H4 (cell line): ENCODE measurements at places on chromosomes 6 and 20. TPM values are rescaled to one million over a fixed set of nuclear protein-coding genes. Genes with fewer than 3 reads are reported as not detected.

The KIAA0408 gene
- total RNA-seq, result 0.94 and 1.4 TPM in 2 replicates

The STX11 gene
- total RNA-seq, result not detected in 2 replicates

The FAM162B gene
- total RNA-seq, result not detected in 2 replicates

The PLG gene
- not detected in 2 replicates for total RNA-seq

The DOP1A gene
- total RNA-seq, result 5.3 and 14.5 TPM in 2 replicates

The B3GALT4 gene
- not detected in 2 replicates for total RNA-seq

The HCRTR2 gene
- total RNA-seq, result not detected in 2 replicates

The GHRH gene
- not detected in 2 replicates for total RNA-seq

The ARFGEF3 gene
- total RNA-seq, result 0.10 and 0.23 TPM in 2 replicates

The SPTLC3 gene
- total RNA-seq, result 4.0 and 5.5 TPM in 2 replicates

The GLP1R gene
- not detected in 2 replicates for total RNA-seq

GRCh38 chr20:48841875-48842529 is 14.2 kb upstream of the PREX1 start:
- peak; percentile 60 for DNase-seq

- no peak for DNase-seq
Observed at GRCh38 chr20:63316502-63316921, 23.5 kb downstream of the COL20A1 start.

GRCh38 chr20:24763386-24764026 is 185.6 kb upstream of the CST7 start:
- DNase-seq, result no peak

DNA sequence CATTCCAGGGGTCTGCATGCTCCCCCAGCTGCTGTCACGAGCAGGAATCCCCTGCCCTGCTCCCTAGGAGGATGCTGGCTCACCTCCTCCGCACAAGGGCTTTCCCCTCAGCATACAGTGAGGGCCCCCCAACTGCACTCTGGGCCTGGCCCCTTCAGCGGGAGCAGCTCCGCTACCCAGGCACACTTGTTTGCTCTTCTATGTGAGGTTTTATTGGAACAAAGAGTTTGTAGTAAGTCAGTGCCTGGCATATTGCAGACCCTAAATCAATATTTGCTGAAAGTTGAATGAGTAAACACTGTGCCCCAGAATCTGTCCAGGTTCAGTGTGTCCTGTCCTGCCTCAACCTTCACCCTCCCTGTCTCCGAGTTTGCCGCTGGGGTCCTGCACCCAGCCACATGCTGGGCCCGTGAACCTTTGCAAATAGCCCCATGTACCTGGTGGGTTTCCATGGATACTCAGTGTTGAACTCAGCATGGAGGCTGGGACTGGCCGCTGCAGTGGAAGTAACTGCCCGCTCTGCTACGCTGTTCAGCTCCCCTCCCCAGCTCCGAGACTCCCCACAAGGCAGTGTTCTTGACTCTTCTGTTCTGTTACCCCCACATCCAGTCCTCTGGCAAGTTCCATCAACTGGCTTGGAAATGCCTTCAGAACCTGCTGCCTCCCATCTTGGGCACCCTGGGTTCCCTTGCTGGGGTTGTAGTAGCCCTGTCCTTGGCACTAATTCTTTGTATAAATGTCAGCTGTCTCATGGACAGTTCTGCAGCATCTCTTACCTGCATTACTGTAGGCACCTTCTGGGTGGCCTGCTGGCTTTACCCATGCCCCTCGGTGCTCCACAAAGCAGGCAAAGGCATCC is 15.7 kb downstream of the SLC22A1 start:
- no peak for DNase-seq

GRCh38 chr6:64712606-64713005 is 994.4 kb downstream of the EYS start:
- no peak for DNase-seq

GRCh38 chr6:11275598-11275997 is 43.1 kb upstream of the NEDD9 start:
- DNase-seq, result no peak

GRCh38 chr6:98839781-98840361 is 5.5 kb downstream of the POU3F2 start:
- peak; percentile 11 for DNase-seq

DNA sequence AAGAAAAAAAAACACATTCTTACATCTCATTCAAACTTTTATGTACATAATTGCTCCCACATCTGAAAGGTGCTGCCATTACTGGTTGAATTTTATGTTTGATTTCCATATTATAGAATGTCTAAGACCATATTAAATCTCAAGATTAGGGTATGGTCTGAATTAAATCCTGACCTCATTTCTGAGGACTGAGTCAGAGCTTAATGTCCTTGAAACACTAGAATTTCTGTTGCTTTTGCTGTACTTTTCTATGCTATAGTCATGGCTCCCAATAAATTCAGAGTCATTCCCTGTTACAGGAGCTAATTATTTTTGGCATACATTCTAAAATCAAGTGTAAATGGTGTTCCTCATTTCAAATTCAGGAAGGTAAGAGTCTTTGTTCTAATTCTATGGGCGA is 285.3 kb upstream of the MANEA start:
- no peak for DNase-seq

GRCh38 chr20:18750735-18751134 is 62.8 kb upstream of the SCP2D1 start:
- no peak for DNase-seq

DNA sequence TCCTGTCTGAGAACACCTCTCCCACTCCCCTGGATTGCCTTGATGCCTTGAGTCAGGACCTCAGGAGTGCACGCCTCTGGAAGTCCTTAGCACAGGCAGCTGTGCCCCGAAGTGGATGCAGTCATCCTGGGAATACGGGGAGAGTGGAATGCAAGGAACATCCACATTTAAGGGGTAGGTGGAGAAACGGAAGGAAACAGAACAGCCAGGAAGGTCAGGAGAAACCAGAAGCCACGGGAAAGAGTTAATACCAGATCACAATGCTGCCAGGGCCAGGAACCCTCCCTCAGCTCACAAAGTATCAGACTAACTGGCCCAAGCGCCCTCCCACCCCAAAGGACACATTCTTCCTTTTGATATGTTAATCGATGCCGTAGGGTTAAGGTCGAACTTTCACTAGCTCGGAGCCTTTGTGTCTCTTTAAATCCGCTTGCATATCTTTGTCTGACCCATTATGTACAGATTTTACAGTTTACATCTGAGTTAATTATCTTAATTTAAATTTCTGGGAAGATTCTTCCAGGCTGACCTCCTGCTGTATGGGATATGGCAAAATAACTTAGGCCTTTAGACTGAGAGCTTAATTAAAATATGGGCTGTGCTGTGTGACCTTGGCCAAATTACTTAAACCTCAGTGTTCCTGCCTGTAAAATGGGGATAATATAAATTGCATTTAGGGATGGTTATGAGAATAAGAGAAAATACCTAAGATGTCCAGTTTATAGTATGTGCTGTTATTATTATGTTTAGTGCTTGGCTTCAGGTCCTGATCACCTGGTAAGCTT is 24.0 kb upstream of the CCND3 start:
- no peak for DNase-seq

DNA sequence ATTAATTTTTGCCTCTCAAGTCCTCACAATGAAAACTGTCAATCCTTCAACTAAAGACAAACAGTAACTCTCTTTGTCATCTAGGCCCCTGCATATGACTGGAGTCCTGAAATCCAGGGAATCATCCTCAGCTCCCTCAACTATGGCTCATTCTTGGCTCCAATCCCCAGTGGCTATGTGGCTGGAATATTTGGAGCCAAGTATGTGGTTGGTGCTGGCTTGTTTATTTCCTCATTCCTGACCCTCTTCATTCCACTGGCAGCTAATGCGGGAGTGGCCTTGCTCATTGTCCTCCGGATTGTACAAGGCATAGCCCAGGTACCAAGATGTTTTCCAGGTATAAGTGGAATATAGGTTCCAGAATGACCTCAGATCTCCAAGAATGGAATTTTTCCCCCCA is 15.4 kb downstream of the SLC17A4 start:
- DNase-seq, result peak; percentile 29

GRCh38 chr6:128598571-128598970 is 78.2 kb upstream of the PTPRK start:
- no peak for DNase-seq

DNA sequence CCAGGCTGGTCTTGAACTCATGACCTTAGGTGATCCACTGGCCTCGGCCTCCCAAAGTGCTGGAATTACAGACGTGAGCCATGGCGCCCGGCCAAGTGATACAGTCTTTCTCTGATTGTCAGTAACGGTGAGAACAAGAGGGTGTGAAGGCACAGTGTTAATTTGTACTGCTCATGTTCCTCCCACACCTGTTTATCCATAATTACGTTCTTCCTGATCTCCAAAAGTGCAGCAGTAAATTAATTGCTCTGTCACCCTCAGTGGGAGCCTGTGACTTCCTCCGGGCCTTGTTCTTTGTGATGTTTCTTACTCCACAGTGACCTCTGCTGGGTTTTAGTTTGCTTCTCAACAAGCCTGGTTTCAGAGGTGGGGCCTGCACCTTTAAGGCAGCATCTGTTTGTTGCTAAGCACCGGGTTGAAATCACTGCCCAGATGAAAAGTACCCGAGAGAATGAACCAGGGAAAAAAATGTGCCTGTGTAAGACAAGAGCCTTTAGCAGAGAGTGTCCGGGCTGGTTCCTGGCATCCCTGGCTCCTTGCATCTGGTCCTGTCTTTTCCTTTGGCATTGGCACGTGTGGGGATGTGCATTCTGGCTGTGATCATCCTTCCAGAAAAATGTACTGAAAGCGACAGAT is 89.1 kb upstream of the CLDN20 start:
- DNase-seq, result peak; percentile 67

DNA sequence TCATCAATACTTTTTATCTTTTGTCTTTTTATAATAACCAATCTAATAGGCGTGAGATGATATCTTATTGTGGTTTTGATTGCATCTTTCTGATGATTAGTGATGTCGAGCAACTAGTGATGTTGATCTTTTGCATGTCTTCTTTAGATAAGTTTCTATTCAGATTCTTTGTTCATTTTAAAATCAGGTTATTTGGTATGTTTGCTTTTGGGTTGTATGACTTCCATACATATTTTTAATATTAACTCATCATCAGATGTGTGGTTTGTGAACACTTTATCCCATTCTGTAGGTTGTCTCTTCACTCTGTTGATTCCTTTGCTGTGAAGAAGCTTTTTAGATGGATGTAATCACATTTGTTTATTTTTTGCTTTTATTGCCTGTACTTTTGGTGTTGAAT is 295.8 kb downstream of the BCKDHB start:
- DNase-seq, result no peak

GRCh38 chr6:27568226-27568897 is 95.5 kb upstream of the ZNF184 start:
- no peak for DNase-seq

DNA sequence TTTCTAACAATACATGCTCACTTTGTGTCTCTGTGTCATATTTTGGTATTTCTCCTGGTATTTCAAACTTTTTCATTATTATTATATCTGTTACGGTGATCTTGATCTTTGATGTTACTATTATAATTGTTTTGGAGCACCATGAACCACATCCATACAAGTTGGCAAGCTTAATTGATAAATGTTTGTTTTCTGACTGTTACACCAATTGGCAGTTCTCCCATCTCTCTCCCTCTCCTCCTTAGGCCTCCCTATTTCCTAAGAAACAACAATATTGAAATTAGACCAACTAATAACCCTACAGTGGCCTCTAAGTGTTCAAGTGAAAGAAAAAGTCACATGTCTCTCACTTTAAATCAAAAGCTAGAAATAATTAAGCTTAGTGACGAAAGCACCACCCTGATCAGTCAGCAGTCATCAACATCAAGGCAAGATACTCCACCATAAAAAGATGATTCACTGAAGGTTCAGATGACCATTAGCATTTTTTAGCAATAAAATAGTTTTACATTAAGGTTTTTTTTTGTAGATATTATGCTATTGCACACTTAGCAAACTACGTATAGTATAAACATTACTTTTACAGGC is 61.5 kb downstream of the IBTK start:
- DNase-seq, result no peak

- DNase-seq, result no peak
Observed at GRCh38 chr6:44829836-44830235, 442.3 kb downstream of the CDC5L start.

GRCh38 chr6:156741287-156742073 is 35.7 kb upstream of the ARID1B start:
- DNase-seq, result no peak

DNA sequence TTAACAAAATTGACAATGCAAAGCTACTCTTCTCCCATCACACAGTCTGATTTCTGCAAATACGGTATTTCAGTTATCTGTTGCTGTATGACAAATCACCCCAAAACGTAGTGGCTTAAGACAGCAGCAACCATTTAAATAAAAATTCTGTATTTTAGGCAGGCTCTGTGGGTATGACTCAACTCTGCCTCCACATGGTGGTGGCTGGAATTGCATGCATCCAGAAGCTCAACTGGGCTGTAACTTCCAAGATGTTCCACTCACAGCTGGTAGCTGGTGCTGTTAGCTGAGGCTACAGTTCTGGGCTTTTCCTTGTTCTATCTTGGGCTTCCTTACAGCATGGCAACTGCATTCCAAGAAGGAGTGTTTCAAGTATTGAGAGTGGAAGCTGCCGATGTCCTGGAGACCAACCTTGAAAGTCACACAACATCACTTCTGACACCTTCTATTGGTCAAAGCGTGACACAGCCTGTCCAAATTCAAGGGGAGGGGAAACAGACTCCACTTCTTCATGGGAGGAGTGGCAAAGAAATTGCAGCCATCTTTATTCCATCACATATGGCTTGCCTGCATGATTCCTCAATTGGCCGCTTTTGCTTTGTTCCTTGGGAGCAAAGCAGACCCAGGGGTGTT is 39.7 kb upstream of the TULP1 start:
- peak; percentile 27 for DNase-seq

- DNase-seq, result no peak
Observed at GRCh38 chr20:33772439-33772838, 38.7 kb upstream of the CHMP4B start.

DNA sequence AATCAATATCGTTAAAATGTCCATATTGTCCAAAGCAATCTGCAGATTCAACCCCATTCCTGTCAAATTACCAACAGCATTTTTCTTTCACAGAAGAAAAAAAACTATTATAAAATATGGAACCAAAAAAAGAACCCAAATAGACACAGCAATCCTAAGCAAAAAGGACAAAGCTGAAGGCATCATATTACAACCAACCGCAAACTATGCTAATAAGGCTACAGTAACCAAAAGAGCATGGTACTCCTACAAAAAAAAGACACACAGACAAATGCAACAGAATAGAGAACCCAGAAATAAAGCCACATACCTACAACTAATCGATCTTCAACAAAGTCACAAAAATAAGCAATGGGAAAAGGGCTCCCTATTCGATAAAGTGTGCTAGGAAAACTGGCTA is 49.2 kb downstream of the RNGTT start:
- DNase-seq, result no peak

DNA sequence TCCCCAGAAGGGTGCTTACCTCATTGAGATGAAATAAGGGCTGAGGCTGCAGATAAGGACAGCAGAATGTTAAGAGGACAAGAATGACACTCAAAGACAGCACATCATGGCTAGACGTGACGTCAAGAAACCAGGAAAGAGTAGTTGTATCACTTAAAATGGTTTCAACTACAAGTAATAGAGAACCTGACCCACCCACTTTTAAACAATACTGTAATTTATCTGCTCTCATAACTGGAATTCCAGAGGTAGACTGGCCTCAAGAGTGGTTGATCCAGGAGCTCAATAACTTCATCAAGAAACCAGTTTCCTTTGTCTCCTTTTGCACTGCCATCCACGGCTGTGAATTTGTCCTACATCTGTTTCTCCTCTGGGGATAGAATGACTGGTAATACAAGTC is 187.1 kb downstream of the EYA4 start:
- no peak for DNase-seq
